ENCODE measurements at places on chromosomes 13 and 19. TPM values are rescaled to one million over a fixed set of nuclear protein-coding genes. Genes with fewer than 3 reads are reported as not detected.

DNA sequence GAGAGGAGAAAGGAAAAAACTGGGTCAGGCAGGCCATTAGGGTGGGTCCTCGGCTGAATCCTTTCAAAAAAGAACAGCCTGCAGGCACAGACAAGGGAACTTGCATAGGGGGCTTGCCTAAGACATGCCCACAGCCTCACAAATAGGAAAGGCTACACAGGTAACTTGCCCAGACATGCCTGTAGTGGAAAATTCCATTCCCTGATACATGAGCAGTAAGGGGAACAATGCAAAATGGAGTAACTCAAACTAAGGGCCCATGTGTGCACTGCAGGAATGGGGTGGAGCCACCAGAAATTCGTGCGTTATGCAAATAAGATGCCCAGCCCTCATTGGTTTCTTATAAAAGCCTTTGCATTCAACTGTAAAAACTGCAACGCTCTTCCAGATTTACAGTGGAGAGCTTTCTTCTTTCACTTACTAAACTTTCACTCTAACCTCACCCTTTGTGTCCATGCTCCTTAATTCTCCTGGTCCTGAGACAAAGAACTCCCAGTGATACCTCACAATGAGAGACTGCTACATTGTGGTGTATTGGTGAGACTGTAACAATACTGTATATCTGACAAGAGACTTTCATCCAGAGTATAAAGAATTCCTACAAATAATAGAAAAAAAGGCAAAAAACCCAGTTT is 59.5 kb upstream of the SLITRK1 start:
- H3K27ac ChIP-seq = peak overlapping the region; percentile 93
- no peaks in the 10 kb centered on the region for H3K27me3 ChIP-seq
- peak; percentile 57 for DNase-seq
- peaks cover 23% of the 10 kb centered on the region for H3K4me1 ChIP-seq

DNA sequence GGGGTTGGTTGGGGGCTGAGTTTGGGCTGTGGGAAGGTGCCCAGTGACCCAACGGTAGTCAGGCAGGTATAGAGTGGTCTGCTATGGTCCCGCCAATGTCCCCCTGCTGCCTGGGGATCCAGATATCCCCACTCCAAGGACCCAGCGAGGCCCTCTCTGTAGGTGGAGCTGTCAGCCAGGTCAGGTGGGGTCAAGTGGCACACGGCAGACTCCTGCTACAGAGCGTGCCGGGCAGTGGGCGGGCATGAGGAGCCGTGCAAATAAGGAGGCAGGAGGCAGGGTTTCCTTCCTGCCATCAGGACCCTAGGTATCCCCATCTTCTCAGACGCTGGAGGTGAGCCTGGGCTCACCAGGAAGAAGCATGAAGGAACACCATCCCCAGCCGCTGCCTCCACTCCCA is 14.9 kb downstream of the EVI5L start:
- H3K36me3 ChIP-seq = peaks cover 8% of the 10 kb centered on the region
- H3K27ac ChIP-seq = no peak overlapping the region
- H3K4me1 ChIP-seq = peaks cover 1% of the 10 kb centered on the region

GRCh38 chr13:29125934-29126424 is 305.8 kb downstream of the MTUS2 start:
- H3K27me3 ChIP-seq = no peaks in the 10 kb centered on the region
- no peak overlapping the region for H3K4me3 ChIP-seq
- H3K27ac ChIP-seq = no peak overlapping the region

GRCh38 chr13:95608640-95609323 is 35.7 kb downstream of the DZIP1 start:
- peaks cover 11% of the 10 kb centered on the region for H3K36me3 ChIP-seq
- H3K4me3 ChIP-seq = no peak overlapping the region
- peaks cover 46% of the 10 kb centered on the region for H3K4me1 ChIP-seq
- peak overlapping the region; percentile 66 for H3K27ac ChIP-seq

GRCh38 chr13:79602936-79603335 is 122.0 kb downstream of the NDFIP2 start:
- H3K27me3 ChIP-seq = no peaks in the 10 kb centered on the region
- H3K4me3 ChIP-seq = no peak overlapping the region
- peaks cover 16% of the 10 kb centered on the region for H3K4me1 ChIP-seq
- no peak overlapping the region for H3K27ac ChIP-seq
- H3K36me3 ChIP-seq = peaks cover 5% of the 10 kb centered on the region

- H3K27me3 ChIP-seq = no peaks in the 10 kb centered on the region
- no peaks in the 10 kb centered on the region for H3K4me1 ChIP-seq
- DNase-seq = peak; percentile 20
Observed at GRCh38 chr13:34076943-34077703, 259.2 kb downstream of the RFC3 start.

GRCh38 chr13:45718063-45718462 is 15.9 kb downstream of the CBY2 start:
- H3K27ac ChIP-seq = no peak overlapping the region
- peak; percentile 49 for DNase-seq
- H3K4me1 ChIP-seq = no peaks in the 10 kb centered on the region

GRCh38 chr19:12946092-12946721 is 545 bp downstream of the RAD23A start:
- peaks cover 13% of the 10 kb centered on the region for H3K4me1 ChIP-seq
- peak overlapping the region; percentile 84 for H3K4me3 ChIP-seq
- H3K36me3 ChIP-seq = peaks cover 88% of the 10 kb centered on the region
- peak overlapping the region; percentile 94 for H3K27ac ChIP-seq

- no peaks in the 10 kb centered on the region for H3K36me3 ChIP-seq
- peak; percentile 90 for DNase-seq
- H3K27me3 ChIP-seq = no peaks in the 10 kb centered on the region
Observed at GRCh38 chr13:46339035-46339666, 47.9 kb downstream of the RUBCNL start.

GRCh38 chr13:94196413-94196812 is 283.1 kb downstream of the DCT start:
- H3K27me3 ChIP-seq = no peaks in the 10 kb centered on the region
- DNase-seq = no peak
- H3K27ac ChIP-seq = no peak overlapping the region
- peaks cover 15% of the 10 kb centered on the region for H3K4me1 ChIP-seq
- H3K36me3 ChIP-seq = no peaks in the 10 kb centered on the region

- peak overlapping the region; percentile 63 for H3K27ac ChIP-seq
- peaks cover 16% of the 10 kb centered on the region for H3K4me1 ChIP-seq
- H3K36me3 ChIP-seq = peaks cover 7% of the 10 kb centered on the region
- no peak overlapping the region for H3K4me3 ChIP-seq
Observed at GRCh38 chr13:31172535-31172934, 10.8 kb upstream of the HSPH1 start.

- no peaks in the 10 kb centered on the region for H3K4me1 ChIP-seq
- H3K27me3 ChIP-seq = no peaks in the 10 kb centered on the region
- DNase-seq = no peak
Observed at GRCh38 chr13:112106478-112107141, 39.7 kb downstream of the SOX1 start.

- H3K4me3 ChIP-seq = no peak overlapping the region
- DNase-seq = no peak
- no peak overlapping the region for H3K27ac ChIP-seq
Observed at GRCh38 chr19:3771000-3771905, 775 bp downstream of the RAX2 start.

DNA sequence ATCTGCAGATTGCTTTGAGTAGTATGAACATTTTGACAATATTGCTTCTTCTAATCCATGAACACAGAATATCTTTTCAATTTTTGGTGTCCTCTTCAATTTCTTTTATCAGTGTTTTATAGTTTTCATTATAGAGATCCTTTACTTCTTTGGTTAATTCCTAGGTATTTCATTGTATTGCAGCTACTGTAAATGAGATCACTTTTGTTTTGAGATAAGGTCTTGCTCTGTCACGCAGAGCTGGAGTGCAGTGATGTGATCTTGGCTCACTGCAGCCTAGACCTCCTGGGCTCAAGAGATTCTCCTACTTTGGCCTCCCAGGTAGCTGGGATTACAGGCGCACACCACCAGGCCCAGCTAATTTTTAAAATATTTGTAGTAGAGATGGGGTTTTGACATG is 9.8 kb downstream of the CYP2A7 start:
- DNase-seq = no peak
- H3K4me3 ChIP-seq = no peak overlapping the region
- H3K4me1 ChIP-seq = no peaks in the 10 kb centered on the region
- H3K27ac ChIP-seq = no peak overlapping the region

CLDND2 gene
- total RNA-seq = 0.79 TPM

FUT2 gene
- not detected for total RNA-seq

NCR1 gene
- not detected for total RNA-seq

CLDN10 gene
- not detected for total RNA-seq

PLD3 gene
- 130 TPM for total RNA-seq
